GM06990 (cell line): ENCODE measurements at places on chromosomes 3 and 15.
A peak's percentile ranks its signal among the peaks of the same experiment; 100 is the strongest.

DNA sequence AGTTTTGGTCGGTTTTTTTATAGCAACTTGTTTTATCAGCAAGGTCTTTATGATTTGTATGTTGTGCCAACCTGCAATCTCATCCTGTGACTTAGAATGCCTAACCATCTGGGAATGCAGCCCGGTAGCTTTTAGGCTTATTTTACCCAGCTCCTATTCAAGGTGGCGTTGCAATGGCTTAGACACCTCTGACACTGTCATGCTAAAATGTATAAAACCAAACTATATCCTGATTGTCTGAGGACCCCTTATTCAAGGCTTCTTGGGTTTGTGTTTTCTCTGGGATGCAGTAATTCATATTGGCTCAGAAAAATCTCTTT, 209.0 kb upstream of the ALCAM start:
- no peak for DNase-seq

GRCh38 chr3:123096126-123096525, 29.3 kb downstream of the PDIA5 start:
- no peak for DNase-seq

DNA sequence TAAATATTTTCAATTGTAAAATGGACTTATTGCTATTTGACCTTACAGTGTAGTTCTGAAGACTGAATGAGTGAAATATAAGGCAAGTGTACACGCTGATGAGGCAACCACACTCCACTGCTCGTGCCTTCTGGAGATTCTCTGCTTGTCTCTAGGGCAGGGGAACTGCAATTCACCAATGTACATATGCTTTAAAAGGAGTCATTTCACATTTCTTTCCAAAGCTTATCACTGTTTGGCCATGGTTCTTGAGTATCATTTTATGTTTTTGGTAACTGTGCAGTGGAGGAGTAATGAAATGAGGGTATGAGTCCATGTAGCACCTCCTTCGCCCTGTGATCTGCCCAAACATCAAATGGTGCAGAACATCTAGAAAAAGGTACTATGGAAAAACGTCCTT, 43.7 kb downstream of the CCR4 start:
- DNase-seq = no peak

GRCh38 chr3:61631108-61631769, 69.9 kb downstream of the PTPRG start:
- peak; percentile 17 for DNase-seq

GRCh38 chr3:78455166-78455565, 1312.6 kb downstream of the ROBO1 start:
- DNase-seq = no peak

GRCh38 chr15:93283854-93284253, 194.8 kb upstream of the RGMA start:
- DNase-seq = no peak

DNA sequence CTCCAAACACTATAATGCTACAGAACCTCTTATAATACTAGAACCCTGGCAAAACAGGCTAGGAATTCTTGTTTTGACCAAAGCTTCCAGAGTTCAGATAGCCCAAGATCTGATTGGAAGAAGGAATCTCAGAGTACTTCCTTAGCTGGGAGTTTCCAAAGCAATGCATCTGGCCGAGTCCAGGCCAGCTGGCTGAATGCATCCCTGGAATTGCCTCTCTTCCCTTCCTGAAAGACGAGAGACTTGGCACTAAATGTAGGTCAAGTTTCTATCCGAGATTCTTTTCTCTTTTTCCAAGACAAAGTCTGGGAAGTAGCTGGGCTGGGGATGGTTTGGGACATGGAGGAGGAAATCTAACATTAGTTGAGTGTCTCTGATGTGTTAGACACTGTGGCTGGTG, 68.7 kb upstream of the ADPGK start:
- no peak for DNase-seq
